ENCODE measurements at places on chromosomes 7 and 10.

GRCh38 chr10:34147641-34148304 lies 667.3 kb downstream of the PARD3 start:
- no peak for DNase-seq

- DNase-seq = peak; percentile 57
Observed at GRCh38 chr7:38398725-38399321, 125.4 kb upstream of the TARP start.

DNA sequence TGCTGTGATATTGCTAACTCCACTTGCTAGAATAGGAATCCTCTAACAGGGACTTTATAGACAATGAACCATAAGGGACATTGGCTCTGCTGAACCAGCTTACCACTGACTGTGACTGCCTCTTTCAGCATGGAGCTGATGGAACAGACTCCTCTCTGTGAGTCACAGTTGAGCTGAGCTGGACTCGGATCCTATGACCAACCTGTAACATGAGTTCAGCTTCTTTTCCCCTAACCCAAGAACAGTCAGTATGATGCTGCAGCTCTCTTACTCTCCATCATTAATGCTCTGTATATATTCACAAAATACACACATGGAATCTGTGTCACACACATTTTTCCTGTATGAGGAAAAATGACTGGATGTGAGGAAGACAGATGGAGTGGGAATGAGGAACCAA lies 177.9 kb upstream of the BET1 start:
- DNase-seq = no peak

DNA sequence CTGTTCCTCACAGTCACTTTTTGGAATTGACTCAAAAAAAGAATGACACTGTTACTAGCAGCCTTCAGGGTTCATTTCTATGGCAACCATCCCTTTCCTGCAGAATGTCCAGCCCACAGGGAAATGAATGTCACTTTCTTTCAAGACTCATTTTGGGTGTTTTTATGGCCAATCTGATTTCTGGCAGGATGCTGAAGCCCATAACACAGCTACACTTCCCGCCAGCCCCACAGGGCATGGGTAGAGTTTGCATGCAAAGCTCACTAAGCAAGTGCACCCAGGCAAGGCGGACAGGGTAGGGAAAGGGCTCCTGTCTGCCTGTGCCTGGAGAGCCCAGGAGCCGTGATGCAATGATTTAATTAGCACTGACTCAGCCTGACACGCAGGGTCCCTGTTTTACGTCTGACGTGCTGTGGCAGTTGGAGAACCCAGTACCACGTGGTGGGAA lies 26.1 kb upstream of the GPAM start:
- DNase-seq = no peak

DNA sequence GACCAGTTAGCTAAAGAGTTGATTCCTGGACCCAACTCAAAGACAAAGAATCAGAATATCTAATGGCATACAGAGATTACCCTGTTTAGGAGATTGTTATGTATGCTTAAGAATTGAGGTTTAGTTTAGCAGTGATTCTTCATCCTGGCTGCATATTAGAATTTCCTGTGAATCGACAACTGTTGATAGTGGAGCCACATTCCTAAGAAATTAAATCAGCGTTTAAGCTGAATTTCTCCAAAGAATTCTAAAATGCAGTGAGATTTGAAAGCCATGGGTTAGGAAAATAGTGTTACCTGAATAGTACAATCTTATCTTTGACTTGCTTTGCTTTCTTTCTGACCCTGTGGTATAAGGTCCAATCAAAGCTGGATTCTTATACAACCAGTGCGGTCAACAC lies 16.4 kb upstream of the FERD3L start:
- DNase-seq = no peak

- no peak for DNase-seq
Observed at GRCh38 chr7:24863626-24864025, 106.4 kb upstream of the GSDME start.

GRCh38 chr10:49152663-49153062 lies 18.8 kb upstream of the FAM170B start:
- no peak for DNase-seq

GRCh38 chr7:16758631-16759611 lies 5.4 kb downstream of the TSPAN13 start:
- DNase-seq = no peak

DNA sequence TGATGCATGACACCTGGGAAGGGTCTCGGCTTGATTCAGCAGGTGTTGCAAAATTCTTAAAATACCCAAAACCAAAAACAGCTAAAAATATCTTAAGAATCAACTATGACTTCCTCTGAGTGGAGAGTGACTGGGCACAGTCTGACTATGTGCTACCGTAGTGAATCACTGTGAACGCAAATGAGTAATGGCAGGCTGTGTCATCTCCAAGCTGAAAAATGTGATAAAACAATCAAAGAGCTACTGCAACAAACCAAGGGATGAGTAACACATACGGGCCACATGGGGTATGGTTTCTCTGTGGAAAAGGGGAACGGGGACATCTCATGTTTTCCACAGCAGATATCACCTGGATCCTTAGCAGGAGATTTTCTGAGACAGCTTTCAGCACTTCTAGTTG lies 127.5 kb downstream of the ABCA13 start:
- DNase-seq = no peak

DNA sequence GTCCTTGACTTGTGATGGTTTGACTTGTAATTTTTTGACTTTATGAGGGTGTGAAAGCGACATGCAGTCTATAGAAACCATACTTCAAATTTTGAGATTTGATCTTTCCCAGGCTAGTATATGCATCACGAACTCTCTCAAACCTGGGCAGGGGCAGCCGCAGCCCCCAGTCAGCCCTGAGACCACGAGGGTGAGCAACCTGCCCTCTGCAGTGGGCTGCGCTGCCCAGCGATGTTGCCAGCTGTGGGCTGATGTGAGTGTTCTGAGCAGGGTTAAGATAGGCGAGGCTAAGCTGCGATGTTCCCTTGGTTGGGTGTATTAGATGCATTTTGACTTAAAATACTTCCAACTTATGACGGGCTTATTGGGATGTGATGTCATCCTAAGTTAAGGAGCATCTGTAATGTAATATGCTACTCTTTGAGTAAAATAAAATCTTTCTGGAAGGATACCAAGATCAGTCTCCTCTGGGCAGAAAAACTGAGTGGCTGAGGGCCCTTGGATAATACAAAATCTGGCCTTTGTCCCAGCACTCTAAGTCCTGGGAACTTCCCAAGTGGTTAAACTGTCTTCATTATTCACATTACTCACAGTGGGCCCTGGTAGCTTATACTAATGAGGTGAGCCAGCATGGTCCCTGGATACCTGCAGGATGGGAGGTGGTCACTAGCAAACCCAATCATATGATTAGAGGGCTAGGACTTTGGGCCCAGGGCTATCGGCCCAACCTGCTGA lies 28.4 kb upstream of the CNPY1 start:
- DNase-seq = no peak

- no peak for DNase-seq
Observed at GRCh38 chr10:15478429-15478828, 107.3 kb upstream of the FAM171A1 start.

- no peak for DNase-seq
Observed at GRCh38 chr10:609868-610545, 79.5 kb downstream of the DIP2C start.

- no peak for DNase-seq
Observed at GRCh38 chr7:142833174-142834048, 21.5 kb upstream of the EPHB6 start.

GRCh38 chr10:33015761-33016547 lies 57.9 kb upstream of the ITGB1 start:
- DNase-seq = no peak

- DNase-seq = no peak
Observed at GRCh38 chr7:42227936-42228591, 8.9 kb downstream of the GLI3 start.

DNA sequence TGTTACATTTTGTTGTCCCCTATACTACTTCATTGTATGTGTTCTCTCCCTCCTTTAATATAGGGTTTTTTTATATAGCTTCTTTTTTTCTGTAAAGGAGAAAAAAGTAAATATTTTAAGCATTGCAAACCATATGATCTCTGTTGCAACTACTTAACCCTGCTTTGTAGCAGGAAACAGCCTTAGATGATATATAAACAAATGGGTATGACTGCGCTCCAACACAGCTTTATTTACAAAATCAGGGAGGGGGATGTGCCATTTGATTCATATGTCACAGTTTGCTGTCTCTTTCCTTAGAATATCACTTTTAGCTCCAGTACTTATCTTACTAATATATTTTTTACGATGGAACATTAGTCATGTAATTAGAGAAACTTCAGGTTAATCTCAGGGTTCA lies 155.2 kb upstream of the GNAI1 start:
- no peak for DNase-seq

DNA sequence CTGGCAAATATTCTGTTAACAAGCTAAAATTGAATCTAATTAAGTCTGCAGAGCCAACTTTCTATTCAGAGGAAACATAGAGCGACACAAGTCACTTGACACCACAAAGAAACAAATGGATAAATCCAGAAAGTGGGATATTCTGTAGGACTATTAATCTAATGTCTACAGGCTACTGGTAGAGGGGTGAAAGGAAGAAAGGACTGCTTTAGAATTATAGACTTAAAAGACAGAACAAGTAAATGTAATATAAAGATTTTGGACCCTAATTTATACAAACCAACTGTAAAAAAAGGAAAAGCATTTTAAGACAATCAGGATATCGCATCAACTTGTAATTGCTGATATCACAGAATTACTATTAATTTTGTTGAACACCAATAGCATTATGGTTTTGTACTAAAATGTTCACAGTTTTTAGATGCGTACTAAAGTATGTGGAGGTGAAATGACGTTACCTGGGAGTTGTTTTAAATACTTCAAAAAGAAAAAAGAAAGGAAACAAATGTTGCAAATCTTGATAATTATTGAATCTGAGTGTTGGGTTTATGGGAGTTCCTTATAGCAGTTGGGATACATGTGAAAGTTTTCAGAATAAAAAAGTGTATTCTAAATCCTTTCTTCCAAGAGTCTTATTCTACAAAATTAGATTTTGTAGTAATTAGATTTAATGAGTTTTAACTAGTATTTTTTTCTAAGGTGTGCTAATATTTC lies 73.5 kb upstream of the ASAH2 start:
- no peak for DNase-seq

DNA sequence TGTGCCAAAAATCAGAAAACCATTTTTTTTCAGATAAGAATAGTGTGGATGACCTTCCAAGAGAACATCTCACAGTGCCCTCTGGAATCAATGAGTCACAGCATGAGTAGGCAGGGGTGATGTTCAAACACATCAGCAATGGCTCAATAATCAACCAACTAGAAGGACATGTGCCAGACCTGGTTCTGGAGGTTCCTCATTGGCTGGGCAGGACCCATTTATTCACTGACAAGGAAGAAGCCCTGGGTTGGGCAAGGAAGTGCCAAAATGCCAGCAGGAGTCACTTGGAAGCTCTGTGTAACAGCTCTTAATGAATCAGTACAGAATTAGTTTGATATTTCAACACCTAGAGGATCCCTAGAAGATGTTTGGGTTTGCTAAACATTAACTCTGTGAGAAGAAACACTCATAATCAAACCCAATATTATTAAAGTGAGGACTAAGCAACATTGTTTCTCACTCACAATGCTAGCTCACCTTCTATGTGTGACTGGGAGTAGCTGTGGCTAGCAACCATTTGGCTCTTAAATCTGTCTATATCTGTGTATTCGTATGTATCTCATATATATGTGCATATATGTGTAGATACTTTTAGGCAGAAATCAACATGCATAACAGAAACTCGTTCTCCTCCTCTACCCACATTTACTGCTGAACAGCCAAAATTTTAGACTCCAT lies 72.3 kb upstream of the APBB1IP start:
- DNase-seq = peak; percentile 2

GRCh38 chr10:110215286-110216170 lies 8.1 kb downstream of the MXI1 start:
- no peak for DNase-seq

GRCh38 chr10:2367083-2367482 lies 629.8 kb upstream of the ADARB2 start:
- DNase-seq = no peak

- no peak for DNase-seq
Observed at GRCh38 chr7:83786858-83787257, 137.9 kb upstream of the SEMA3E start.

DNA sequence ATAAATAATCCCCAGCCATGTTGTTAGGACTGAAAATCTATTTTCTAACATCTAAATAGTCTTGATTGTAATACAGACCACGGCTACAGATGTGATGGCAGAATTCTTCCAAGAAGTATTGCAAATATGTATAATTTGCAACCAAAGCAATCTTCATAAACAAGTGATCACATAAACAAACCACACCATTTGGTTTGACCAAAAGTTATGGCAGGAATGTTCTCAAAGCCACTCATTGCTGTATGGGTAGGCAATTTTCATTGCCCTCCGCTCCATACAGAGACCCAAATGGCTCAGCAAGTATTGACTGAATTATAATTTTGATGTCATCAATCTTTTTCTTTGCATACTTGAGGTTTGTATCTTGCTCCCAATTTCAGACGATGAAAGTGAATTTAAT lies 19.0 kb upstream of the RHOBTB1 start:
- DNase-seq = no peak

DNA sequence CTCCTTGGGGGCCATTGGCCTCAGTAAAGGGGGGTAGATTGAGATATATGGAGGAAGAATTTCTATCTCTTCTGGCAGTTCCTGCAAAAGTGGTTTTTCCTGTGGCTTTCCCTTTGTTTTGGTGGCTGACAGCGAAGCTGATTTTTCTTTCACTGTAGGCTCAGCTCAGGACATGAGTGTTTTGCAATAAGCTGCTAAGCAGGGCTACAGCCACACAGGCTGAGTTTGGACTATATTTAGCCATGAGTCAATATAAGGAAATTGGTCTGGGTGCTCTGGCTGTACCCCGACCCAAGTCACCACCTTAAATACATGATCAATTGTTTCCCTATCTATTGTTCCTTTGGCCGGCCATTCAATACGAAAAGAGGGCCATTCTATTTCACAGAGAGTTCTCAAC lies 212.7 kb upstream of the KCND2 start:
- DNase-seq = no peak

GRCh38 chr7:22255834-22256233 lies 101.1 kb downstream of the RAPGEF5 start:
- no peak for DNase-seq

GRCh38 chr10:72952642-72953158 lies 1.9 kb downstream of the PLA2G12B start:
- no peak for DNase-seq

GRCh38 chr7:26553582-26553981 lies 261.9 kb downstream of the SNX10 start:
- DNase-seq = no peak

GRCh38 chr10:17563452-17563851 lies 53.7 kb downstream of the HACD1 start:
- no peak for DNase-seq

- DNase-seq = no peak
Observed at GRCh38 chr7:128102490-128103291, 71.5 kb upstream of the LRRC4 start.

- no peak for DNase-seq
Observed at GRCh38 chr10:21523557-21524008, 1.9 kb downstream of the SKIDA1 start.

Measured in activated CD4-positive, alpha-beta T cell treated with anti-CD3 and anti-CD28 coated beads for 4 hours (primary cell).